WTC11 (cell line): ENCODE measurements at places on chromosomes 5 and 9. TPM values are rescaled to one million over a fixed set of nuclear protein-coding genes. Genes with fewer than 3 reads are reported as not detected.
A peak's percentile ranks its signal among the peaks of the same experiment; 100 is the strongest.

DNA sequence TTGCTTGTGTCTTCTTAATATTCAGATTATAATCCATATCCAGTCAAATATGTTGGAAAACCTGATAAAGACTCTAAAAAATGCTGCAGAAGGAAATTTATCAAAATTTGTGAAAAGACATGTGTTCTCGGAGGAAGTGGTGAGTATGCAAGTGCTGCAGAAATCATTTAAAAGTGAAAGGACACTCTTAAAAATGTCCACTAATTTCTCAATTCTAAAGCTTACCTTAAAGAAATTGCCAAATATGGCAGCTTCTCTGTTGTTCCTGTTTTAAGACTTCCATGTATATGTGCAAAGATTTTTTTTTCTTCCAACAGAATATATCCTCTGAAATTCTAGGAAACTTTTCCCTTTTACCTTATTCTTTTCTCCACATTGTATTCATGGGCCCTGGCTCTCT, 32.4 kb downstream of the PTCD2 start:
- no peak for DNase-seq

DNA sequence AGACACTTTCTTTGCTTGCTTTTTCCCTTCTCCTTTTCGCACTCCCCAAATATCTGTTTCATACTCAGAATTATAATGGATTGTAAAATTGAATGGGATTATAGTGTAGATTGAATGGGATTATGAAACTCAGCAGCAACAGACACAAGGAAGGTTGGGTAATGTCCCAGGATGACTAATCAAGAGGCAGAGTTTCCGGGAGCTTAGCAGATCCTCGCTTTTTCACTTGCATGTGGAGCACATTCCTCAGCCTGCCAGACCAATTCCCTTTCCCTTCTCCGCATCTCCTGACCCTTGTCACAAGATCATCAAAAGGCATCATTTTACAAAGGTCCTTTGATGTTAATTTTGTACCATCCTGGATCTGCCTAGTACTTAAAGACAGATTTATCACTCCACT, 55.1 kb upstream of the SLC1A1 start:
- DNase-seq, result no peak

GRCh38 chr9:126217797-126218196, 108.8 kb upstream of the MVB12B start:
- DNase-seq, result no peak

DNA sequence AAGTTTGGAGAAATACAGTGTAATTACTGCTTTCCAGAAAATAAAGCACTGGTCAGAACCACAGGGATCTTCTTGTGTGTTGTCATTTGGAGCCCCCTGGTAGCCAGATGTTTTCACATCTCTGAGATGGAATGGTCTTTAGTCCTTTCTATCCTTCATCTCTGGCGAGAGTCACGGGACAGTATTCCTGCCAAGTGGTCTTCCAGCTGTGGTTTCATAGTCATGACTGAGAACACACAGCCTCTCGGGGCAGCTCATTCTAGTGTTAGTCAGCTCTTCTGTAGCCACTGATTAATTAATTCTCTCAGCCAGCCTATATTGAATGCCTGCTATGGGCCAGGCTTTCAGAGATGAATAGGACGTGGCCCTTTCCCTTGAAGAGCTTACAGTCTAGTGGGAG, 34.1 kb downstream of the HMGXB3 start:
- DNase-seq, result no peak

DNA sequence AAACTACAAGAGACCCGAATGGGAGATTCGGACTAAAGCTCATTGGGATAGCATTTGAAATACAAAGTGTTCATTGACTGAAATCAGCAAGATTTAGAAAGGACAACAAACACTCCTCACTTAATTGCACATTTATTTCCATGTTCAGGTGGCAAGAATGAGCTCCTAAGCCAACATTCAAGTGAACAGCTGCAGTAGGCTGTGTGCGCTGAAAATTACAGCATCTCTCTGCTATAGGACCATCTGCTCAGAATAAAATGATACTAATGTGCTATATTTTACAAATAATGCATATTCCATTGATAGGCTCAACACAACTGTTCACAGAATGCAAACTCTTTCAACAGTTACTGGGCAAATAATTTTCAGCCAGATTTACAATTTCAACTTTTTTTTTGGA, 61.8 kb downstream of the ELAVL2 start:
- no peak for DNase-seq

GRCh38 chr9:72038890-72039410, 21.5 kb downstream of the C9orf57 start:
- DNase-seq, result peak; percentile 86

GRCh38 chr9:110782701-110783100, 114.1 kb downstream of the MUSK start:
- DNase-seq, result no peak

GRCh38 chr5:173672891-173673290, 56.4 kb upstream of the BOD1 start:
- no peak for DNase-seq

DNA sequence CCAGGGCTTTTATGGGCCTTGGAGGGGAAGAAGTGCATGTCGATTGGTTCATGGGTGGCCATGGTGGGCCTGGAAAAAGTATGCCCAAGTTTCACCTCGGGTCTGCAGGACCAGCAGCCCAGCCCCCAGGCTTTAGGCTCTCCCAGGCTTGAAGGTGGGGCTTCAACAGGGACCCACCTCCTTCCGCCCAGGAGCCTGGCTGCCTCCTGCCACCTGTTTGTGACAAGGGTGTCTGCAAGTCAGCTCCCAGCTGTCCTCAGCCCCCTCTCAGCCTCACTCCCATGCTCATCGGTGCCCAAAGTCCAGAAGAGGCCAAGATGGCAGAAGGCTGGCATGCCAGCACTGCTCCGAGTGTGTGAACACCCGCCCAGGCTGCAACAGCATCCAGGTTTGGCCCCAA, 1063.2 kb upstream of the ACO1 start:
- DNase-seq, result no peak

GRCh38 chr5:144087576-144087975, 82.9 kb downstream of the YIPF5 start:
- no peak for DNase-seq

DNA sequence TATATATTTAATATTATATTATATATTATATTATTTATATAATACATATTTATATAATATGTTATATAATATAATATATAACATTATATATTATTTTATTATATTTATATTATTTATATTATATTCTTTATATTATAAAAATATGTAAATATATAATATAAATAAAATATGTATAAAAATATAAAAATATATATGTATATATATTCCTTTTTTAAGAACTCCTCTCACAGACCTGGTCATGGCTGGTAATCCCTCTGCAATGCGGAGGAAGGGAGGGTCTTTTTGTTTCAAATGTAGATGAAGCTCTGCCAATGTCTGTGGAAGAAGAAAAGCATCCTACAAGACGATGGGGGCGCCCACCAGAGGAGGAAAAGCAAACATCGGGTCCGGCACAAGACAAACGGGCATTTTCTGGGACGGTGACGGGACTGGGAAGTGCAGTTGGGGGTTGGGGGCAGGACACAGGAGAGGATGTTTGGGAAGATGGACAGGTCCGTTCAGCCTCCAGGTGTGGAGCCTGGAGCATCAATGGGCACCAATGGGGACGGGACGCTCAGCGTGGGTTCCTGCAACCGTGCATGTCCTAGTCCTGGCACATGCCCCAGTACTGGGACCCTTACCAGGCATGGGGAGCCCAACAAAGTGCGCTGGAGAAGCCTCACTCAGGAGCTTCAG, 194.0 kb downstream of the IRX1 start:
- peak; percentile 56 for DNase-seq

DNA sequence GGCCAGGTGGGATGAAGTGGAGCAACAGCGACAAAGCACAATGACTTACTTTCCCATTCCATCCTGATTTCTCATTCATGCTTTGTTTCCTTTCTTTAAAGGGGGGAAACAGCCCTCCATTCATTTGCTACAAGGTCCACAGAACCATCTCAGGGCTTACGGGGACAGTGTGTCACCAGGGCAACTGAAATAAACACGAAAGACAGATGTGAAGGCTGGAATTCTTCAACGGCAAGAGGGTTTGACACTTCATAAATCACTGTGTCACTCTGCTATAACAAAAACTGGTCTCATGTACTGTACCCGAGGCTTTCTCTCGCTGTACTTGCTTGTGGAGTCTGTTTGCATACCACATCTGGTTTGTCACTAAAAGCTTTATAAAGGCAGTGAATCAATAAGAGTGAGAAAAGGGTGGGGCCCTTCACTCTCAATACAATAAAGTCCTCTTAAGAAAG, 150.8 kb downstream of the EFNA5 start:
- no peak for DNase-seq

DNA sequence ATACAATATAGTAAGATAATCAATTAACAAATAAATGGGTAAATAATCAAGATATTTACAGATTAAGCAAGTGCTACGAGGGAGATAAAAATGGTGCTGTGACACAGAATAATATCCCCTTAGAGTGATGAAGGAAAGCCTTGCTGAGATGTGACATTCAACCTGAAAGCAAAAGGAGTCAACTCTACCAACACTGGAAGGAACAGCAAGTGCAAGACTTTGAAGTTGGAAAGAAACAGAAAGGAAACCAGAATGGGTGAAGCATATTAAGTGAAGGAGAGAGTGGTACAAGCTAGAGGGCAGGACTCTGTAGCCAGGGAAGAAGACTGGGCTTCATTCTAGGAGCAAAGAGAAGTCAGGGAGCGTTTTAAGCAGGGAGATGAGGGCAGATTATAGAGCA, 12.2 kb upstream of the MEGF9 start:
- DNase-seq, result no peak

GRCh38 chr5:170176916-170177315, 55.9 kb upstream of the C5orf58 start:
- no peak for DNase-seq

- no peak for DNase-seq
Measured at GRCh38 chr9:34338665-34339385, 9.5 kb downstream of the NUDT2 start.

DNA sequence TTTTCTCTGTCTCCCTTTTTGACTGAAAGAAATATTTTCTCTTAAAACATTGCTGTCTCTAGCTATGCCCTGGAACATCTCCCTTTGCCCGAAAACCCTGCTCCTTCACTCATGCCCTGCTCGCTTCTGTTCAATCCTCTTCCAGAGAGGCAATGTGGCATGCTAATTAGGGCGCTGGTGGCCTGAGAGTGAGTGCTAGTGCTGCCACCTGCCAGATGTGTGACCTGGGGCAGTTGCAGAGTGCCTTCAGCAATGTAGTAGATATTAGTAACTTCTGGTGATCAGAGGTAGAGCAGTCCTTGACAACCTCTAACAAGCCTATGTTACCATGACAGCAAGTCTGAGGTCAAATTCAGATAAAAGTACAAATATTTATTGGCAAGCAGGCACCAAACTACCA, 119.5 kb upstream of the OSMR start:
- DNase-seq, result no peak

DNA sequence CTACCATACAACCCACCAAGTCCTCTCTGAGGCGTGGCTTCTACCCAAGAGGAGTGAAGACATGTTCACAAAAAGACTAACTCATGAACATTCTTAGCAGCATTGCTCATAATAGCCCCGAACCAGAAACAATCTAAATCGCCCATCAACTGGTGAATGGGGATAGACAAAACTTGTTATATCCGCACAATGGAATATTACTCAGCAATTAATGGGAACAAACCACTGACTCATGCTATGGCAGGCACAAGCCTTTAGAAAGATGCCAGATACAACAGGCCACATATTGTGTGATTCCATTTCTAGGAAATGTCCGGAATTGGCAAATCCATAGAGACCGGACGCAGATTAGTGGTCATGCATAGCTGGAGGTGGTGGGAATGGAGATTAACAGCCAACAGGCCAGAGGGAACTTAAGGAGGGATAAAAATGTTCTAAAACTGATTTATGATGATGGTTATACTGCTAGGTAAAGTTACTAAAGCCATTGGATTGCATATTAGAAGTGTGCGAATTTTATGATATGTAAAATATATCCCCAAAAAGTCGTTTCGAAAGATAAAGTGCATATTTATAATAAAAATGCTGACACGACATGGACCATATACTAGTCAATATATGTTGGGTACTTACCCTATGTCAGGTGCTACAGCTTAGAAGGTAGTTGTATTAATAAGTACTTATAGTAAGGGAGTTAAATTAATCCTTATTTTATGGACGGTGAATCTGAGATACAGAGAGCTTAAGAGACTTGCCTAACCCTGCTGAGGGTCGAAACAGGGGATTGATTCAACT, 55.4 kb downstream of the LHX2 start:
- DNase-seq, result no peak

DNA sequence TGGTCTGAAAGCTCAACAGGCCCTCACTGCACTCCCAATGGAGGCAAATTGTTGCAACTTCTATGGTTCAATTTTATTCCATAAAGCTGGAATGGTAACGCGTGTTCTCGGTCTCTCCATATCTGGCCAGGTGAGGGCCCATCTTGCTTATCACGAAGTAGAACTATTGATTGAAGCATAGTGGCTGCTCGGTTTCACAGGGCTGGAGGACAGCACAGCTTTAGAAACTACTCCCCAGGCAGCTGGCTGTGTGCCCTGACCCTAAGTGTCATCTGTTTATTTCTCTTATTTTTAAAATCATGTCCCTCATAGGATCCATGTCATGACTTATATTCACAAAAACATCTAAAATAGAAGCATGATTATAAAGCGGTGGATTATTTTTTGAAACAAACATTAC, 223.4 kb downstream of the NPR3 start:
- no peak for DNase-seq

DNA sequence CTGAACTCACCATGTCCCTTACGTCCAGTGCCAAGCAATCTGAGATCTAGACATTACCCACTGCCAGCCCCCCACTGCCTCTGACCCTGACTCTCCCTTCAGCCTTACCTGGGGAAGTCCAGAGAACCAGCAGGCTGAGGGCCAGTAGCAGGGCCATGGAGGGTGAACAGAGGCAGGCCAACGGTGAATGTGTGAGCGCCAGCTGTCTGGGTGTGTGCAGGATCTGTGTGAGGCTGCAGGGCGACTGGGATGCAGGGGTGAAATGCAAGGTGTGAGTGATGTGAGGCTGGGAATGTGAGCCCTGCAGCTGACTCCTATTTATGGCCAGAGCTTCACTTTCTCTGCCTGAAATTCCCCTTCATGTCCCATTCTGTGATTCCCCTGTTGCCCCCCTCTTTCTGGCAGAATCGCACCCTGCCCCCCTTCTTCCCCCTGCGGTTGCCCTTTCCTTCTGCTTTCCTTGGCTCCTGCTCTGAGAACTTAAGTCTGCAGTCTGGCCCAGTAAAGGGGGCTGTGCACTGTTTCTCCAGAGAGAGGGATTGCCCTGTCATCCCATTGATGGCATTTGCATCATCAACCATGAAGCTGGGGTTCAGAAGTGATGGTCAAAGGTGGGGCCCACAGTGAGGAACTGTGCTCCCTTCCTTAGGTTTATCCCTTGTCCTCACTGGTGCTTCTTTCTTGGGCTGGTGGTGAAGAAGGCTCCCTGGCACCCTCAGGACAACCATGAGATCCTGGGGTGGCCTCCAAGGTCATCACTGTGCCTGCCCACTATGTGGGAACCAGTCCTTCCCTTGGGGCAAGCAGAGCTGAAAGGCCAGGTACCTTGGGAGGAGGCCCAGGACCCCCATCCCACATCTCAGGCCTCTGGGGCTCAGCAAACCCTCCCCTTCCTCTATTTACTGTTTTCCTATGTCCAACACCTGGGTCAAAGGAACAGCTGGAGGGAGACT, at the start of gene CCL19:
Gene CCL19 (minus strand): TSS at position 294 of the 953 bp plus-strand sequence. CDS start 137 bp downstream, at position 157.
- DNase-seq, result no peak

Gene OGN
- 0.11 TPM in 1 of 3 replicates, not detected in the others for total RNA-seq

Gene SPARC
- total RNA-seq, result 357 to 418 TPM (median 358 TPM) in 3 replicates

Gene EDIL3
- 48.3 to 53.0 TPM (median 52.3 TPM) in 3 replicates for total RNA-seq

Gene PCDHGB6
- 6.0 to 6.7 TPM (median 6.1 TPM) in 3 replicates for total RNA-seq

Gene DMRTA1
- 2.4 to 2.8 TPM (median 2.6 TPM) in 3 replicates for total RNA-seq

Gene SEMA4D
- total RNA-seq, result 60.5 to 67.8 TPM (median 65.2 TPM) in 3 replicates
